ENCODE measurements at places on chromosomes 6 and 20.

DNA sequence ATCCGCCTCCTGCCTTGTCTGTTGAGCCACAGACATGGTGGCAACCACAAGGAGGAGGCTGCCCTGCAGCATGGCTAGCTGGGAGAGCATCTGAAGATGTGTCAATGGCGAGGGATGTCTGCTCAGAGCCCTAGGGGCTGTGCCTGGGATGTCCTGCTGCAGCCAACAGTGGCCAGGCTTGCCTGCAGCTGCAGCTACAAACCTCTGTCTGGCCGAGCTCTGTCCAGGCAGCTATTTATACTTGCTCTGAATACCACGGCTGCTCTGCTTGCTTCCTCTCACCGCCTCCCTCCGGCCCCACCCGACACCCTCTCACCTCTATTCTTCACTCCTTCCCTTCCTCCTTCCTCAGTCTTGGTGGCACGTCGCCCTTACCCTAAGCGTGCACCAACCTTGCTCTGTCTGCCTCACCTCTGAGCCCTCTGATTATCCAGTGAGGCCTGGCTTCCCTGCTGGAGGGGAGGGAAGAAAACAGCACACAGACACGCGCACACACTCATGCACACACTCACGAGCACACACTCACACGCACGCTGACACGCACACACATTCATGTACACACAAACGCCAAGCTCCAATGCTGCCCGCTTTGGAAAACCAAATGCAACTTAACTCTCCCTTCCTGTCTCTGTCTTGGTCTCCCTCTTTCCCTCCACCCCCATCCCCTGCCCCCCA lies at the start of gene ANGPT4:
TSS of gene ANGPT4 (minus strand) at position 210 of the 675 bp plus-strand sequence. CDS start at position 90, 120 bp downstream.
- no peak for DNase-seq

- no peak for DNase-seq
Observed at GRCh38 chr6:138862456-138862855, 66.6 kb downstream of the ECT2L start.

DNA sequence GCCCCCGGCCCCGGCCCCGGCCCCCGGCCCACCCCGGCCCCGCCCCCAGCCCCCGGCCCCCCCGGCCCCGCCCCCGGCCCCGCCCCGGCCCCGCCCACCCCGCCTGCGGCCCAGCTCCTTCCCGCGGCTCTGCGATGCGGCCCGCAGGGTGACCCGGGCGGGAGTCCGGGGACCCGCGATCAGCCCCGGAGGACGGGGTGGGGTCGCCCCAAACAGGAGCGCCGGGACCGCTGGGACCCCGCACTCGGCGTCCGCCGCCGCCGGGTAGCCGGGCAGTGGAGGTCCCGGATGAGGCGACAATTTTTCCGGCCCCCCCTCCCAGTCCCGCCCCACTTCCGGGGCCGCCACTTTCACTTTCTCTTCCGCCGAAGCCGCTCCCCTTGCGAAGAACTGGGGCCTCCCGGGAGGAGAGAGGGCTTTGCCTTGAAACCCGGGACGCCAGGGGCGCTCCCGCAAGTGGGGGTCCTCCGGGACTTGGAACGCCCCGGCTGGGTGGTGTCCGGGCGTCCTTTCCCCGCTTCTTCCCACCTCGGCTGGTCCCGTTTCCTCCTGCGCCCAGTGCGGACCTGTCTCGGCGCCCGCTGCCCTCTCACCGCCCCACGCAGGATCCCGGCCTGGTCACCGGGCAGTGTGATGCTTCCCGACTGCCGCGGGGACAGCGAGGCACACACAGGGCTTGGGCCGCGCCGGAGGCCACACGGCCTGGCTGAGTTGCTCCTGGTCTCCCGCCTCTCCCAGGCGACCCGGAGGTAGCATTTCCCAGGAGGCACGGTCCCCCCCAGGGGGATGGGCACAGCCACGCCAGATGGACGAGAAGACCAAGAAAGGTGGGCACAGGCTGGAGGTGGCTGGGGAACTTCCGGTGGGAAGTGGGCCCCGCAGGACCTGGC lies at the start of gene RBCK1:
TSS of gene RBCK1 (plus strand) at position 347 of the 890 bp plus-strand sequence. CDS start at position 806, 459 bp downstream.
- peak; percentile 86 for DNase-seq

GRCh38 chr20:17648791-17649730 lies 33.0 kb downstream of the RRBP1 start:
- DNase-seq: peak; percentile 33

DNA sequence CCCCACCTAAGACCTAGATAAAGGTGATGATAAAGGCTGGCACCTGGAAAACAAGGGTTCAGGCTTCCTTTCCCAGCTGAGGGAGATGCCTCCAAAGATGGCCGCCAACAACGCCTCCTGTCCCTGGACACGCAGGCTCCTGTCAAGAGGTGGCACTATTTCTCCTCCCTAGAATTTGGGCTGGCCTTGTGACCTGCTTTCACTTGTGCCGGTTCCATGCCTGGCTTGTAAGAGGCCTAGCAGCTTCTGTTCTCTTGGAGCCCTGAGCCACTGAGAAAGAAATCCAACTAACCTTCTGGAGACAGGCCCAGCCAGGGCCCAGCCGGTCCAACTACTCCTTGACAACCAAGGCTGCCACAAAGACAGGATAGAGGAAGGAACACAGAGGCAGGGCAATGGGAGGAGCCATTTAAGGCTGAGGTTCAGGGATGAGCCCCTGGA lies 60.2 kb upstream of the RALY start:
- peak; percentile 46 for DNase-seq

DNA sequence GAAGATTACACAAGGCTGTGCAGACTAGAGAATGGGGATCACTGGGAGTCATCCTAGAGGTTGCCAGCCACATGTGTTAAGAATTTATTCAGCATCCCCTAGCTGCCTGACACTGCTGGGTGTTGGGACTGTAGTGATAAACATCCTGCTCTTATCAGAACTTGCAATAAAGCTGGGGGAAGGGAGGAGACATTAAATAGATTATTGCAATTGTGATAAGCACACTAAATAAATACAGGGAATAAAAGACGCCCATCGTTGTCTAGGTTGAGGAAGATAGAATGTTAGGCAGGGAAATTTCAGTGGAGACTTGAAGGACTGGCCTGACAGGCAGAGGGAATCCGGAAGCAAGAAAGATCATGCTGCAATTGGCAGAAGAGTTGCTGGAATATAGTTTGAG lies 33.2 kb upstream of the TRAM2 start:
- DNase-seq: no peak

GRCh38 chr6:99143108-99143861 lies 195.5 kb upstream of the FBXL4 start:
- no peak for DNase-seq

DNA sequence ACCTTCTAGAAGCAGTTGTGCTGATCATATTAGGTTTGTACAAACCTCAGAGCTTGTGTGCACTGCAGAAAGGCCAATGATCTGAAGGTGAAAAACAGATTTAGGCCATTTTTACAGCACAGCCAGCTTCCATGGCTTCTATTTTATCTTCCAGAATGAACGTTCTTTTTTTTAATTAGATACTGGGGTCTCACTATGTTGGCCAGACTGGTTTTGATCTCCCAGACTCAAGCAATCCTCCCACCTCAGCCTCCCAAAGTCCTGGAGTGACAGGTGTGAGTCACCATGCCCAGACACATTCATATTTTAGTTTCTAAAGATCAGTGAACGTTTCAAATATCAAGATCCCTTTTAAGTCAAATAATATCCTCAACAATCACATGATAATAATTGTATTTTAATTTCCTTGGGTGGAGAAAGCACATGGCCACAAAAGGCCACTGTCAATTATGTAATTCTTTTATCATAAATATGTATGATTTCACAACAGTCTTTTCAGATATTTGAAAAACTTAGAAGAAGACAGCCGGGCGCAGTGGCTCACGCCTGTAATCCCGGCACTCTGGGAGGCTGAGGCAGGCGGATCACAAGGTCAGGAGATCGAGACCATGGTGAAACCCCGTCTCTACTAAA lies 326.7 kb upstream of the JARID2 start:
- no peak for DNase-seq

DNA sequence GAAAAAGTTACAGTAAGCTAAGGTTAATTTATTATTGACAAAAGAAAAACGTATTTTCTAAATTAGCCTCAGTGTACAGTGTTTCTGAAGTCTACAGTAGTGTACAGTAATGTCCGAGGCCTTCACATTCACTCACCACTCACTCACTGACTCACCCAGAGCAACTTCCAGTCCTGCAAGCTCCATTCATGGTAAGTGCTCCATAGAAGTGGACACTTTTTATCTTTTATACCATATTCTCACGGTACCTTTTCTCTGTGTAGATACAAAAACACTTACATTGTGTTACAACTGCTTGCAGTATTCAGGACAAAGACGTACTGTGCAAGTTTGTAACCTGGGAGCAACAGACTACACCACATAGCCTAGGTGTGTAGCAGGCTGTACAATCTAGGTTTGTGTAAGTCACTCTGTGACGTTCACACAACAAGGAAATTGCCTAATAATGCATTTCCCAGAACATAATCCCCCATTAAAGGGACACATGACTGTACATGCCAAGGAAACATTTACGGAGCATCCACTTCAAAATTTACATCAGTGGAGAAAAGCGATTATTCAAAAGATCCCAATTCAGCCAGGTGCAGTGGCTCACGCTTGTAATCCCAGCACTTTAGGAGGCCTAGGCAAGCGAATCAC lies 133.4 kb downstream of the BANF2 start:
- no peak for DNase-seq

DNA sequence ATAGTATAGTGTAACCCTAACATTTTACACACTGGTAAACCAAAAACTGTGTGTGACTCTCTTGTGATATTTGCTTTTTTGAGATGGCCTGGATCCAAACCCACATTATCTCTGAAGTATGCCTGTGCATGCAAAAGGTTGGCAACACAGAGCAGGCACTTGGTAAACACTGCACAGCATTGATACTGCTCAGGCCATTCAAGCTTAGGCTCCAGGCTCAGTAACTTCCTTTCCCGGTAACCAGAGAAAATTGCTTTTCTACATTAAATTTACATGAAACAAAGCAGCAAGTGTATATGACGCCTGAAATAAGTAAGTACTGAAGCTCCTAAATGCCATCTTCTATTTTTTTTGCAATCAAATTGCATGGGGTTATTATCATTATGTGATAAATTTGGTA lies 205.7 kb downstream of the EPM2A start:
- DNase-seq: no peak

GRCh38 chr6:53330137-53330536 lies 18.6 kb downstream of the ELOVL5 start:
- no peak for DNase-seq

- no peak for DNase-seq
Observed at GRCh38 chr6:792662-793061, 99.7 kb upstream of the EXOC2 start.
